ENCODE measurements at places on chromosomes 2 and 18.
A peak's percentile ranks its signal among the peaks of the same experiment; 100 is the strongest.

- DNase-seq, result peak; percentile 68
Observed at GRCh38 chr18:78406743-78407465, 572.7 kb upstream of the SALL3 start.

DNA sequence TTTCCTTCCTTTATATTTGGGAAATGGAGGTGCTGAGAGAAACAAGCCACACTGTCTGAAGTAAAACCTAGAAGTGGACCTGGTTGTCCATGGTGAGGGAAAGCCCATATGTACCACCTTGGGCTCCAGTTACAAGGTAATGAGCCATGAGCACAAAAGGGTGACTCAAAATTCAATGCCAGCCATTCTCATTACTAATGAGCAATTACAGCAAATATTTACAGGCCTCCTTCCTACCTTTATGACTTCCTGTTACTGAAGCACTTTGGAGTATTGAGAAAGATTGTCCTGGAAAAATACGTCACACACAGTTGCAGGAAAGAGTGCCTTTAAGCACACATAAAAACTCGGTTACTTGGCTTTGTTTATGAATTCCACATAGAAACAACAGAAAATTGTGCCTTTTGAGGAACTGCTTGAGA lies 9.1 kb downstream of the EPAS1 start:
- no peak for DNase-seq

DNA sequence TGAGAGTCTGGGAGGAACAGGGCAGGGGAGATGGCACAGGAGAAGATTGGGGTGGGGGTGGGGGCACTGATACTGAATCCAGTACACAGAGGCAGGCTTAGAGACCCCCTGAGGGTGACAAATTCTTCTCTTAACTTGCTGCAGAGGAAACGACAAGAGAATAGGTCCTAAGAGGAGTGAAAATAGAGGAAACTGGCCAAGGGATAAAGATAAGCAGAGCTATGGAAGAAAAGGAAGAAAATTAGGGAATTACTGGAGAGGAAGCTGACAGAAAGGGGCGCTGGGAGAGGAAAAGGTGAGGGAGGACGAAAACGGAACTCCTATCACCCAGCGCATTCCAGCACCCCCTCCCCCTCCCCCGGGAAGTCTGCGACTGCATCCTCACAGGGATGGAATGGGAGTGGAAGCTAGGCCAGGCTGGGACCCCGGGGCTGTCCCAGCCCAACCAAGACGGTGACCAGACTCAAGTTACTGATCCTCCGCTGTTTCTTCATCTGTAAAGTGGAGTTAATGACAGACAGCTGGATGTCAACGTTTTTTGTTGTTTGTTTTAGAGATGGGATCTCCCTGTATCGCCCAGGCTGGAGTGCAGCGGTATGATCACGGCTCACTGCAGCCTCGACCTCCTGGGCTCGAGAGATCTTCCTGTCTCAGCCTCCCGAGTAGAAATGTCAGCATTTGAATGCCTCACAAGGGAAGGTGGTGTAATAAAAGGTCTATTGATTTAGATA lies 2.6 kb upstream of the EMX1 start:
- no peak for DNase-seq

- no peak for DNase-seq
Observed at GRCh38 chr18:35495536-35496314, 2.0 kb downstream of the INO80C start.

DNA sequence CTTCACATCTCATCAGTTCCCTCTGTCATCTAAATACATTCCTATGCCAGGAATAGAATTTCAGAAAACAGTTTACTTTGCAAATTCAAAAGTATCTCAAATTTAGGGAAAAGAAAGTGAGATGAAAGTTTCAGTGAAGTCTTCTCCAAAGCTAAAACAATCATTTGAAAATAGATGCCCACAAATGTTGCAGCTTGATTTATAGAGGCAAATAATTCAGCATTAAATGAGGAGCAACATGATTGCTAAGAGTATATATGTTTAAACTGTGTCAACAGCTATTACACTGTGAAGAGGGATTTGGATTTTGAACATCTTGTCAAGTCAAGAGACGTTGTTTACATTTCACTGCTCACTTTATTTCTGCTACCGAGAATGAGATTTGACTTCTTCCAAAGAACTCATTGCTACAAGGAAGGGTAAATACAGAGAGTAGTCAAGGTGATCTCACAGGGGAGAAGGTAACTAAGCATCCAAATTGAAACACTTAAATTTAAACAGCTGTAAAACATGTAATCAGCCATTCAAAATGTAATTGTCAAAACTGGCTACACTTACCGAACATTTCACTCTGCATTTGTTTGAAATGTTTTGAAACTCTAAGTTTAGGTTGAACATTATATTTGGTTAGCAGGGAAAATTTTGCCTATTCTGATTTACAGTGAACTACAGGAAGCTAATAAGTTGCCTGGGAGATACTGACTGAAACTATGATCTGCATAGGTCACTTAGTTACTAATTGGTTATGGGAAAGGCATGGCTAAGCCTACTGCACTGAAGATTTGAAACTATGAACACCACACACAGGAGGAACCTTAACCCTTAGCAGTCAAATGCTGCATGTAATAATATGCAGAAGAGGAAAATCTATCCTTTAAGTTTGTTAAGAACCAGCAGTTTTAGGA lies 33.2 kb upstream of the GALNT3 start:
- no peak for DNase-seq

DNA sequence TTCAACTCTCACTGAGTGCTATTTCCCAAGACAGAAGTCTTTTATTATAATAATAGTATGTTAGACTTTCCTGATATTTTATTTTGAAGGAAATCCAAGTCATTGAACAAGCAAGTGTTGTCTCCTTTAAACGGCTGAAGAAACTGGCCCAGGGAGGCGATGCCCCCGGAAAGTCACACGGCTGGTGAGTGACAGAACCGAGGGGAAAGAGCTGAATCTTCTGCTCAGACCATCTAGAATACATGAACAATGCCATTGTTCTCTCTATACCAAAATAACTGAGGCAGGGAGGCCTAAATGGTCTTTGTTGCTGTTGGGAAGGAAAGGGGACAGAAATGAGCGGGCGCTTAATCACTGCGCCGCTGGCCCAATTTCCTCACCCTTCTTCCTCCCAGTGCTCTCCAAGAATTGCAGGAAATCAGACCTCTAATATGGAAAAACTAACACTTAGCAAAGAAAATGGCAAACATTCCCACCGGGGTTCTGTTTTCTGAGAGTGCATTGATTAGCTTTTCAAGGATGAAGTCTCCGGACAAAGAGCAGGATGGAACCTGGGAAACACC lies 101.5 kb downstream of the KLF7 start:
- DNase-seq, result no peak

- no peak for DNase-seq
Observed at GRCh38 chr2:151103551-151103950, 158.1 kb downstream of the RBM43 start.

DNA sequence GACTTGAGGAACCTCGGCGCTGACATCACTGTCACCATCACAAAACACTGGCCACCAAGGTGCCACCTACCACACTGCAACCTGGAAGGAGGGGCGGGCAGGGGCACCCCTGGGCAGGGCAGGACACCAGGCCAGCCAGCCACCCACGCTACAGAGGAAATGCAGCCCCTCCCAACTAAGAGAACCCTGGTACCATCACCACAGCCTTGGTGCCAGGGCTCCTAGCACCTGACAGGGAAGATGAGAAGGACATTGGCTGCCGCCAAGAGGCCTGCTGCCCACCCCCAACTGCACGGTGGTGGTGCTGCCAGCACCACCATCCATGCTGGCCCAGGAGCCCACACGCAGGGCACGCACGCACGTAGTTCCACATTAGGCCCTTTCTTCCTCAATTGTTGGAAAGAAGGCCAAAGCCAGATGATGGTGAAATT lies 88.7 kb downstream of the HDAC4 start:
- no peak for DNase-seq

DNA sequence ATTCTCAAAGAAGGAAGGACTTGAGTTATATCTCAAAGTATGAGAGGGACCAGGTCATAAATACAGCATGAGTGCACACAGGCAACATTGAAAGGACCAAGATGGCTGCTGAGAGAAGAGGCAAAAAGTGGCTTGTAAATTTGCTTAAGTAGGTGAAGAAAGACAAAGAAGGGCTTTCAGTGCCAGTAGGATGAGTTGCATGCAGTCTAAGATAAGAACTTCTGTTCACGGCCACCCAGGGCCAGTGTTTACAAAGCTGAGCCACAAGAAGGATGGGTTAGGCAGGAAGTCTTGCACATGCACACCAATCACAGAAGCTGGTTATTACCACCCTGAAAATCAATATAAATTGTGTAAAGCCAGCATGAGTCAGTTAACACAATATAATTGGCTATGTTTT lies 3.1 kb upstream of the ABCB11 start:
- peak; percentile 26 for DNase-seq

DNA sequence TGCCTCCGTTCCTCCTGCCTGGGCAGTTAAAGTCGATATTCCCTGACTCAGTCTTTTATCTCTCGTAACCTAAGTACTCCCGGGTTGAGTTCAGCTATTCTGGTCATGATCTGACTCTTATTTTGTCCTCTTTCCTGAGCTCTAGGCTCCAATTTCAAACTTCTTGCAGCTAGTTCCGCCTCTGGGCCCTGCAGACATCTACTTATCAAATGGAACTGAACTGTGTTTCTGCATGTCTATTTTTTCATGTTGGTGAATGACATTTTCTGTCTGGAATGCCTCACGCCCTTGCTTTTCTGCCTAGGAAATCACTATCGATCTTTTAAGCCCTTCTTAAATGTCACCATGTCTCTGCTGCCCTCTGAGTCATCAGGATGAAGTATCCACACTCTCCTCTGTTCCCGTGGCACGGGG lies 101.5 kb downstream of the VAPA start:
- no peak for DNase-seq

DNA sequence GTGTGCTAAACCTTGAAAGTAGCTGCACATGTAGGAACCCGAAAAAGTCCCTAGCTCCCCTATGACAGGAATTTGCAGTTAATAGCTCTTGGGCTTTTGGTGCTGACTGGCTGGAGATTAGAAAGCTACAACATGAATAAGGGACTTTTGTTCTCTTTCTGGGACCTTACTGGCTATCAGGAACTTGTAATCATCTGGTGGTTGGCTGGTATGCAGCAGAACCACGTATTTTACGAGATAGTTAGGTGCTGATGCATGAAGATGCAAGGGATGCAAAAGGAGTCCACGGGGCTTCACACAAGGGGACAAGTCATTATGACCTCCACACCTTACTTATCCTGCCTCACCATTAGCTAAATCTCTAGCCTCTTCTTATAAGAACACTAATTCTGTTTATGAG lies 190.2 kb upstream of the NRXN1 start:
- DNase-seq, result no peak

DNA sequence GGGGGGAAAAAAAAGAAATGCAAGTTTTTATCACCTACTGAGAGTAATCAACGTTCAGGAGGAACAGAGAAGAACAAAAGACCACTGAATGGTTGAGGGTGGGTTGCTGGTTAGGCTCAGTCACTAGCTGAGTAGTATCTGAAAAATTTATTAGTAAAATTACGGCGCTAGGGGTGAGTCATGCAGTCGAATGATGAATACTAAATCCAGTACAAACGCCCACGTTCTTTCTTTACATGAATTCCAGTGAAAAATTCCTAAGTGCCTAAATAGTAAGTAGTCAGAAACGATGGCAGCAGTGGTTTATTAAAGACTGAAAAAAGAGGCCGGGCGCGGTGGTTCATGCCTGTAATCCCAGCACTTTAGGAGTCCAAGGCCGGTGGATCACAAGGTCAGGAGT lies 52.0 kb downstream of the TEKT4 start:
- DNase-seq, result no peak

GRCh38 chr18:70622622-70623419 lies 334.0 kb downstream of the SOCS6 start:
- no peak for DNase-seq

DNA sequence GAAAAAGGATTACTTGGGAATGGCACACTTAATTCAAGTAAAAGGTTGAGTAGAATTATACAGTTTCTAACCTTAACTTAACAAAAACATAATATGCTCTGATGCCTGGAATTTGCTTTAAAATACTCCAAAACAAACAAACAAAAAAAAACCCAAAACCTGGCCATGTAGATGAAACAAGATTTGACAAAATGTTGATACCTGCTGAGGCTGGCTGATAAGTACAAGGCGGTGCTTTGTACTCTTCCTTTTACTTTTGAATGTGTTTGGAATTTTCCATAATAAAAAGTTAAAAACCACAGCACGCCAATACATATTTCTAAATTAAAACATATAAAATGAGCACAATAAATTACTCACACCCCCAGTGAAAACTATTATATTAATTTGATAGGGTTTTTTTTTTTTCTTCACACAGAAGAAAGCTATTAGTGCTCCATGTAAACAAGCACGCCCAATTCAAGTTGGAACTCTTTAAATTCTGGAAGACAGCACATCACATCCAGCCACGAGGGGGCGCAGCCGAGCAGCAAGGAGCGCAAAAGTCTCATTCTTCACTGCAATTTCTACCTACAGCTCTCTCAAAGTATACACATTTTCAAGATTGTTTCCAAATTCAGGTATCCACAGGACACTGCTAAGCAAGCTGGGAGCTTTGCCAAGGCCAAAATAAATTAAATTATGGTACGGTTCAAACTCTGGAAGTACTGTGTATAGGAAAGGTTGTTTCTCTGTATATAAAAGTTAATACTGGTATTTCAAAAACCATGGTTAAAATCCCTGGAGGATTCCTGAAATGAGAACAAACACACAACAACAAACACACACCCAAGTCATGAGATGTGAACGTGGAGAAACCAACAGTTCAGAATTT lies 7.5 kb downstream of the SERTAD2 start:
- peak; percentile 93 for DNase-seq

DNA sequence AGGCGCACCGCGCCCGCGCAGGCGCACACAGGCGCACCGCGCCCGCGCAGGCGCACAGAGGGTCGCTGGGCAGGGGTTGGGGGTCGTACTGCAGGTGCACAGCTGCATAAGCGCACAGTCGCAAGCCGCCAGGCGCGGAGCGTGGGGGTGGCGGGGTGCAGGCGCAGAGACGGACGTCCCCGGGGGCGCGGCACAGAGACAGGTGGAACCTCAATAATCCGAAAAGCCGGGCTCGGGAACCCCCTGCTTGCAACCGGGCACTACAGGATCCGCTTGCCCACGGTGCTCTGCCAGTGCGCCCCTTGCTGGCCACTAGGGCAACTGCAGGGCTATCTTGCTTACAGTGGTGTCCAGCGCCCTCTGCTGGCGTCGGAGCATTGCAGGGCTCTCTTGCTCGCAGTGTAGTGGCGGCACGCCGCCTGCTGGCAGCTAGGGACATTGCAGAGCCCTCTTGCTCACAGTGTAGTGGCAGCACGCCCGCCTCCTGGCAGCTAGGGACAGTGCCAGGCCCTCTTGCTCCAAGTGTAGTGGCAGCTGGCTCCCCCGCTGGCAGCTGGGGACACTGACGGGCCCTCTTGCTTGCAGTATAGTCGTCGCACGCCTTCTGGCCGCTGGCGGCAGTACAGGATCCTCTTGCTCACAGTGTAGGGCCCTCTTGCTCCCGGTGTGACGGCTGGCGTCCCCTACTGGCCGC lies 34.9 kb downstream of the FAM110C start:
- peak; percentile 63 for DNase-seq
